NCI-H1417 treated with DMSO at 0.1 percent for 48 hours (cell line): ENCODE measurements at places on chromosomes 12 and 14.

DNA sequence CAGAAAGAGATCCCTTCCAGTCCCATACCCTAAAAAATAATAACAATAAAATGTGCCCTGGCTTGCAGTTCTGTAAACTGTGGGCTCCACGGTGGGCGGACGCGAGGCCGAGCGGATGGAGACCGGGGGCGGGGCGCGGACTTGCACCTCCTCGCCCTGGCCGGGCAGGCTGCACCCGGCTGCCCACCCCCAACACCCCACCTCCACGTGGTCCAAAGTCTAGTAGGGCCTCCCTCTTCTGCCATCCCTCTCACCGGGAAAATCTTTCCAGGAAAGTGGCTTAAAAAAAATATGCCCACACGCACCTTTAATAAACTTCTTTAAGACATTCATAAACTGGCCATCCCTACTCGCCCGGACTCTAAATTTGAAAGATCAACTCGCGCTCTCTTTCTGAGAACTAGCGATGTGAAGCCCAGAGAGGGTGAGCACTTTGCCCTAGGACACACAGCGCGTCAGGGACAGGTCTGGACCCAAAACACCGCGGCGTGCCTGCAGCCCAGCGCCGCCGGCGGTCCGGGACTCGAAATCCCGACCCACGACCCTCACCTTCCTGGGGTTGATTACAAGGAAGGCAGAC lies 1.9 kb upstream of the BCL11B start:
- no peak for DNase-seq

DNA sequence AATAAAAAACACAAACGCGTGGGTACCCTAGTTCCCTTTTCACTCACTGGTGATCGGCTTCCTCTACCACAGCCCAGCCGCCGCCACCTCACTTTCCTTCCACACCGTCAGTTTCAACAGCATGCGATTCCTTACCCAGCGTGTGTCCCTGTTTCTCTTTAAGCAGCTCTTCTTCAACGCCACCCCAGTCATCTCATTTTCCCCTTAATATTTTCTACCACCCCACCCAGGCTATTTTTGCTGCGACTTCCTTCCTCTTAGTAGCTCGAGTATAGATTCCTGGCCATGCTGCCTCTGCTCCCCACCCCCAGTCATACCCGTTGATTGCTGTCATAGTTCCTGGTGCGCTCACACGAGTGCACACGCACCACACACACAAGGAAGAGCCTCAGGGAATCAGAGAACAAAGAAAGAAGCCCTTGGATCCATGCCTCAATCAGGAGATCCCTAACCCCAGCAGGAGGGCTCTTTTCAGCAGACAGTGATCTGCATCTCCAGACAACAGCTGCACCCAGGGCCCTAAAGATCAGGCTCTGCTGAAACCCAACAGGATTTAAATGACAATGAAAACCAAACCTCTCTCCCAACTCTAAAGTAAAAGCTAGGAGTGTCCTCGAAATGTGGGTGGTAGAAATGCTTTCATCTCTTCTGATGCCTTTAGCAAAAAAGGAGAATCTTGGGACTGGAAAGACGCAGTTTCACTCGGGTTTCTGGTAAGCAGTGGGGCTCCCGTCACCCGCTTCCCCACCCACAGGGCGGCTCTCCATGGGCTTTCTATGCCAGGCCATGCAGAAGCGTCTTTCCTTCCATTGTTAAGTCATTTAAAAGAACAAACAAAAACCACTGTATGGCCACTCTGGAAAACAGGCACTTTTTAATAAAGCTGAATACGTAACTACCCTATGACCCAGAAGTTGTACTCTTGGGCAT lies 23.8 kb downstream of the VPS37B start:
- DNase-seq, result peak; percentile 80

- no peak for DNase-seq
Measured at GRCh38 chr14:20179880-20180279, 10.8 kb upstream of the OR11G2 start.

- DNase-seq, result no peak
Measured at GRCh38 chr14:58414845-58415244, 12.5 kb downstream of the TIMM9 start.

DNA sequence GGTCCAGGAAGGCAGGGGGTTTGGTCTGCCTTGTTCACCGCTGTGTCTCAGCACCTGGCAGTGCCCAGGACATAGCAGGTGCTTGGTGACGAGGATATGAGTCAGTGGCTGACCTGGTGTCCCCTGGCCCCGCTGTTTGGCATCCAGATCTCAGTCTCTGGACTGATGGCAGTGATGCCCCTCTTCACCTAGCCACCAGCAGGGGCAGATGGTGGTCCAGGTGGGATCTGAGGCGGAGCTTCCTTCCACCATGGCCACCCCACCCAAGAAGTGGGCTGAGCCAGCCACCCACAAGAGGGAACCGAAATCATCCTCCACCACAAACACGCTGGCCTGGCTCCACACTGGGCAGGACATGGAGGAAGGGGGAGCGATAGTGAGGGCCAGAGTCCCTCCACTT lies 16.1 kb upstream of the SH2B3 start:
- DNase-seq, result no peak

GRCh38 chr12:20822415-20822814 lies 11.9 kb downstream of the SLCO1B3 start:
- no peak for DNase-seq

DNA sequence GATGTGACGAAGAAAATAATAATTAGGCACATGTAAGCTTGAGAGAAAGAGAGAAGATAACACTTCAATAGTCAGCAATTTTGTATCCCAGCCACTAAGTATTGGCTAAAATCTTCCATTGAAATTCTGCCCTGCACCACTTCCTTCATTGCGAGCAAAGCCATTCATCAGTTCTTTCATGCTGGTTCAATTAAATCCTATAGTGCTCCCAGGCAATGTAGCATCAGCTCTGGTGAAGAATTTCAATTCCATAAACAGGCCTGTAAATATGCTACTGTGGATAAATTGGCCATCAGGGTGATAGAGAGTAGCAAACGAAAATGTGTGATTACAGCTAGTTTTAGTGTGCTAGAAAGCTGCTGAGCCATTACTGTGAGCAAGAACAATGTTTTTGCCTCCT lies 24.7 kb downstream of the RPL10L start:
- DNase-seq, result no peak

DNA sequence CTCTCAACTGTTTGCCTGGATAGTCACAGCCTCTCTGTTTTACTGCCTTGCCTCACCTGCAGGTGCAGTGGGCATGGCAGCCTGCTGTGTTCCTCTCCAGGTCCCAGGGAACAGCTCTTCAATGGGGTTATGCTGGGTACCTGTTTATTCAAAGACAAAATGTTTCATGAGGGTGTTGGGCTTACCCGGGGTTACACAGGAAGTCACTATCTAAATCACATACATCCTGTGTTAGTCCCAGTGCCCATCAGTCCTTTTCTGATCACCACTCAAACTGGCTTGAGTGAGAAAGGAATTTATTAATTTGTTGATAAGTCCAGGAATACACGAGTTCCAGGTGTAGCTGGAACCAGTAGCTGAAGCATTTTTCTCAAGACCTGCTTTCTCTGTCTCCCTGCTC lies 1503.6 kb upstream of the TMEM132C start:
- no peak for DNase-seq

GRCh38 chr14:64728106-64728505 lies 23.9 kb downstream of the PLEKHG3 start:
- DNase-seq, result no peak

GRCh38 chr12:49824895-49825294 lies 3.3 kb downstream of the NCKAP5L start:
- DNase-seq, result no peak

- no peak for DNase-seq
Measured at GRCh38 chr12:62862259-62862881, 72.6 kb downstream of the PPM1H start.

- no peak for DNase-seq
Measured at GRCh38 chr14:61932974-61933373, 170.8 kb downstream of the SNAPC1 start.

GRCh38 chr12:64058541-64059265 lies 163.4 kb downstream of the KICS2 start:
- no peak for DNase-seq

GRCh38 chr12:124456652-124457152 lies 110.7 kb downstream of the NCOR2 start:
- DNase-seq, result no peak

DNA sequence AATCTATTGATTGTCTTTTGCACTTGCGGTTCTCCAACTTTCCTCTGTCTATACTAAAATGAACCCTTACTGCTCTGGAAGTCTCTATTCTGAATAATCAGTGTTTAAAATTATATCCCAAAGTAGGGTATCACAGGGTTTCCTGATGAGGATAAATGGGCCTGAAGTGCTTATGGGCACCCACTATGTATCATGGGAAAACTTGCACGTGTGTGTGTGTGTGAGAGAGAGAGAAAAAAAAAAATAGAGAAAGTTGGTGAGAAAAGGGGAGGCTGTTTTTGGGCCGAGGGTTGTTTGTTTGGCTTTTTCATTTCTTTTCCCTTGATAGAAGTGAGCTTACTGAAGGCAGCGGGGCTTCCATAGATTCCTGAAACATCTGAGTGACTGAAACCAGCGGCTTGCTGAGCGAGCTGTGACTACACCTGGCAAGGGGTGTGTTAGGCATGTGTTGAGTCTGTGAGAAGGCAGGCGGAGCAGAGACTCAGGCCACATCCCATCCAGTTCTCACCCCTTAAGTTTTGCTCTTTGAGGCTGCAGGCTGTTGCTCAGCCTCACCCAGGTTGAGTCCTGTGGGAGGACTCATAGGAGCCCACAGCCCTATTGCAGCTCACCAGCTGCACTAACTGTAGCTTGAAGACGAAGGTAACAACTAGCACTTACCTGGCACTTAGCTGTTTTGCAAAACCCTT lies 17.2 kb downstream of the PPFIBP1 start:
- DNase-seq, result no peak

DNA sequence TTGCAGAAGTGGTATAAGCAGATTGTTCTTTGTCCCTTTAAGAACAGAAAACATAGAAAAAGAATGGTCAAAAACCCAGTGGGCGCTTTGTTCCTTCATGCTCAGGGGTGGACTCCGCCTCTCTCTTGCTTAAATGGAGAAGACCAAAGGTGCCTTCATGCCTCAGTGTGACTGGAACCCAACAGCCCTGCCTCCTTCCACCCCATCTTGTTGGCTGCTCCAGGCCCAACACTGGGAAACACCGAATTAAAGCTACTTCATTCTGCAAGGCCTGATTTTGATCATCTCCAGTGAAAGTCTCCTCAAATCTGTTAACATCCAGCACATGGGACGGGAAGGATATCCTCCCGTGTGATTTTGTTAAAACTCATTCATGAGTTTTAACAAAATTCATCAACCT lies 103.7 kb downstream of the BCL11B start:
- DNase-seq, result no peak

- DNase-seq, result peak; percentile 70
Measured at GRCh38 chr14:41558490-41558889, 48.2 kb upstream of the LRFN5 start.

DNA sequence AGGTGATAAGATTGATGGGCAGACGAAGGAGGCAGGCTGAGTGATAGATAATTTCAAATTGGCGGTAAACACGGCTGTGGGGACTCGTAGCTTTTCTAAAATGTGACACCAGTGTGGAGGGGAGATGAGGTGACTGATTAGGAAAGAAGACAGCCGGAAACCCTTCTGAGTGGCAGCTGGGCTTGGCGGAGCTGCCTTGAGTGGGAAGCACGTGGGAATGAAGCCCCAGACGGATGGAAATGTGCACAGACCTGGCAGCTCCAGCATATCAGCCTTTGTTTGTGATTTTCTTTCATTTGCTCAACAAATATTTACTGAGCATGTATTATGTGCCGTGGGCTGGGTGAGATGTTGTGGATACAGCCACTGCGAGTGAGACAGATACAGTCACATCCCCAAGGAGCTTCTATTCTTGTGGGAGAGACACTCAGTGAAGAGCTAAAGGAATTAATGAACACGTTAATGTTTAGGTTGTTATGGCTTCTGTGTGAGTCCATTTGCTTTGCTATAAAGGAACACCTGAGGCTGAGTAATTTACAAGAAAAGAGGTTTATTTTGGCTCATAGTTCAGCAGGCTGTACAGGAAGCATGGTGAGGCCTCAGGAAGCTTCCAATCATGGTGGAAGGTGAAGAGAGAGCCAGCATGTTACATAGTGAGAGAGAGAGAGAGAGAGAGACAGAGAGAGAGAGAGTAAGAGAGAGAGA lies 65.5 kb upstream of the LHX5 start:
- no peak for DNase-seq

GRCh38 chr12:54701940-54702592 lies 53.9 kb upstream of the DCD start:
- peak; percentile 63 for DNase-seq

- DNase-seq, result no peak
Measured at GRCh38 chr12:108580531-108580930, 17.4 kb downstream of the TMEM119 start.

- no peak for DNase-seq
Measured at GRCh38 chr14:89406941-89407340, 10.1 kb downstream of the FOXN3 start.

DNA sequence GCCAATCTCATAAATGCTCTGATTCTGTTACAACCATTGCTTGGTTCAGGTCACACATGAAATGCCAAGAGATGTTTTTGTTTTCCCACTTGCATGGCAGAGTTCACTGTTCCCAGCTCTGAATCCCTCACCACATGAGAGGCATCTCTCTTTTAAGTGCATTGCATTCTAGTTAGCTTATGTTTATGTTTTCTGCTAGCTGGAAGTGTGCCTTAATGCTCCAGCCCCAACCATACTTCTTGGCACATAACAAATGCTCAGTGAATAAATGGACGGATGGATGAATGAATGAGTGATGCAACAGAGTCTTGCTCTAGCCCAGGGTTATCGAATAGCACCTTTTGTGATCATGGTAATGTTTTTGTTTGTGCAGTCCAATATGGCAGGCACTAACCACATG lies 197.3 kb downstream of the PPM1H start:
- DNase-seq, result no peak

- peak; percentile 36 for DNase-seq
Measured at GRCh38 chr14:99574099-99574880, 29.7 kb downstream of the CCDC85C start.

- no peak for DNase-seq
Measured at GRCh38 chr12:1914114-1914911, 4.1 kb downstream of the CACNA2D4 start.

DNA sequence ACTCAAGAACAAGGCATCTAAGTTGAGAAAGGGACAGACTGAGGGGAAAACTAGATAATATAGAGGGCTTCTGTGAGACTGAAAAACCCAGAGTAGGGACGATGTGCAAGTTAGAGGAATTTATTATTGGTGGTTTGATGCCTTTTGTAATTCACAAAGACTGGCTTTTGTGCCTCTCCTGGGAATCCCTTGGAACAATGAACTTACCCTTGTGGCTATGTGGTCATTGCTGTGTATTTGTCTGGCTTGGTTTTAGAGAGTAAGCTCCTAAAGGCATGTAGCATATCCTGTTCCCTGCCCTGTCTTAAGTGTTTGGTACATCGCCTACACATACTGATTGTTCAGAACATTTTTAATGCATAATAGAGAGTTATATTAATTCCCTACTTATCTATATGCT lies 26.6 kb downstream of the DCN start:
- DNase-seq, result no peak

- DNase-seq, result no peak
Measured at GRCh38 chr12:49604856-49605255, 583 bp downstream of the FAM186B start.
